A172 (cell line): ENCODE measurements at places on chromosomes 3 and 15. TPM values are rescaled to one million over a fixed set of nuclear protein-coding genes. Genes with fewer than 3 reads are reported as not detected.

Gene STRIT1
- not detected in 2 replicates for total RNA-seq

Gene HMCES
- 97.1 and 121 TPM in 2 replicates for total RNA-seq

Gene WDR93
- 0.17 TPM in 1 of 2 replicates, not detected in the other for total RNA-seq

Gene ELP6
- 31.0 and 31.5 TPM in 2 replicates for total RNA-seq

Gene COLQ
- not detected in 2 replicates for total RNA-seq

Gene PLCB2
- total RNA-seq, result not detected in 2 replicates

Gene SLC33A1
- total RNA-seq, result 22.9 and 28.0 TPM in 2 replicates
